Activated naive CD8-positive, alpha-beta T cell treated with anti-CD3 and anti-CD28 coated beads, Interleukin-2, amount 10 ng/mL, durations not matched to agents 7 days and 5 days (primary cell): ENCODE measurements at places on chromosomes 5 and 9. TPM values are rescaled to one million over a fixed set of nuclear protein-coding genes. Genes with fewer than 3 reads are reported as not detected.

PPIC gene
- not detected for total RNA-seq

ADAMTS16 gene
- total RNA-seq, result not detected

CTNND2 gene
- total RNA-seq, result not detected

IL5 gene
- not detected for total RNA-seq

GRCh38 chr5:151075698-151076331 lies 5.0 kb downstream of the TNIP1 start:
- DNase-seq, result no peak
- no peak overlapping the region for H3K4me3 ChIP-seq
- H3K27me3 ChIP-seq, result no peaks in the 10 kb centered on the region
- H3K36me3 ChIP-seq, result peaks cover 43% of the 10 kb centered on the region
- peak overlapping the region; percentile 66 for H3K27ac ChIP-seq

FGF18 gene
- not detected for total RNA-seq

- H3K4me1 ChIP-seq, result peaks cover 6% of the 10 kb centered on the region
- DNase-seq, result peak; percentile 43
- no peaks in the 10 kb centered on the region for H3K36me3 ChIP-seq
- H3K4me3 ChIP-seq, result peak overlapping the region; percentile 66
- H3K27me3 ChIP-seq, result peaks cover 58% of the 10 kb centered on the region
Observed at GRCh38 chr9:109319626-109320241, 1.1 kb downstream of the EPB41L4B start.

- H3K4me1 ChIP-seq, result peaks cover 9% of the 10 kb centered on the region
- H3K27me3 ChIP-seq, result peaks cover 26% of the 10 kb centered on the region
- no peaks in the 10 kb centered on the region for H3K36me3 ChIP-seq
- no peak overlapping the region for H3K27ac ChIP-seq
- no peak overlapping the region for H3K4me3 ChIP-seq
- no peak for DNase-seq
Observed at GRCh38 chr9:109894473-109894872, 114.5 kb downstream of the PALM2AKAP2 start.

DNA sequence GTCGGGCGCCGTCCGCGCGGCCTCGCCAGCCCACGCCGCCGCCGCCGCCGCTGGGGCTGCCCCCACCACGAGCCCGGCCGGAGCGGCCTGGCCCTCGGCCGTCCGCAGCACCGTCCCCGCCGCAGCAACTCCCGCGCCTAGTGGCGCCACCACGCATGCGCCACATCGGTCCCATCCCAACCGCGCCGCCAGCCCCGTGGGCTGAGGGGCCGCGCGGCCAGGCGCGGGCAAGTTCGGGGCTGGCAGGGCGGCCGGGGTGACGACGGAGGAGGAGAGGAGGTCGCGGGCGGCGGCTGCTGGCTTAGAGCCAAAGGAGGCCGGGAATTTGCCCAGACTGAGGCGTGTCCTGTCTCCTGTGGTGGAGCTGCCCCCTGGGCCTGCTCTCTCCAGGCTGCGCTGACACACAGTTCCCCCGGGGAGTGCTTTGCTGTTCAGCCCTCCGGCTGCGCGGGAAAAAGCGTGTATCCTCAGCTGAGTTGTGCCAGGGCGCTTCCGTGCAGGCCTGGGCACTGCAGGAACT lies at the start of gene TUSC1:
Gene TUSC1, minus strand, starts transcription at position 298 of the 520 bp plus-strand sequence. Its CDS starts 132 bp downstream, at position 166.
- H3K27ac ChIP-seq, result no peak within 1 kb of the TSS
- H3K27me3 ChIP-seq, result peaks cover 21% of the 10 kb centered on the region
- H3K36me3 ChIP-seq, result no peaks in the 10 kb centered on the region

IL31RA gene
- total RNA-seq, result not detected

- no peak for DNase-seq
- H3K4me1 ChIP-seq, result peaks cover 24% of the 10 kb centered on the region
- no peaks in the 10 kb centered on the region for H3K27me3 ChIP-seq
- H3K36me3 ChIP-seq, result peaks cover 5% of the 10 kb centered on the region
- no peak overlapping the region for H3K4me3 ChIP-seq
- H3K27ac ChIP-seq, result no peak overlapping the region
Observed at GRCh38 chr5:59149271-59149670, 566.4 kb downstream of the RAB3C start.

DNA sequence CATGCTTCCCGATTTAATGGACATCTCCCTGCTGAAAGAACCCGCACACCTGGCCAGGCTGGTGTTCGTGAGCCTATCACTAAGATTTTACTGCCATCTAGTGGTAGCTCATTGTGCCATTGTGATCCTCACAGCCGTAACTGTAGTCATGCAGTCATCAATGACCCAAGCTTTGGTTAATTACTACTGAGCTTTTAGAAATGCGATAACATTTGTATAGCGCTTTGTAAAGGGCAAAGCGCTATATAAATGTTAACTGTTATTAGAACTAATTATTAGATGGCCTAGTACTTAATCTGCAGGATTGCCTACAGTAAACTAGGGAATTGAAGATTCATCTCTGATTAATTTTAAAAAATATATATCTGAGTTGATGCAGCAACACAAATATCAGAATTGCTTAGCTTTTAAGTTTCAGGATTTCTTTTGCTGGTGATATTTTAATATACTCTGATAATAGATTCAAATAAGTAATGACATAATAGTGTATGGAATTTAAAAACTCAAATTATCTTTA lies 90.2 kb downstream of the HACD4 start:
- H3K4me3 ChIP-seq, result peak overlapping the region; percentile 17
- no peaks in the 10 kb centered on the region for H3K27me3 ChIP-seq
- H3K4me1 ChIP-seq, result peaks cover 8% of the 10 kb centered on the region
- DNase-seq, result peak; percentile 41
- H3K36me3 ChIP-seq, result peaks cover 9% of the 10 kb centered on the region

SCGB3A2 gene
- total RNA-seq, result not detected

DNA sequence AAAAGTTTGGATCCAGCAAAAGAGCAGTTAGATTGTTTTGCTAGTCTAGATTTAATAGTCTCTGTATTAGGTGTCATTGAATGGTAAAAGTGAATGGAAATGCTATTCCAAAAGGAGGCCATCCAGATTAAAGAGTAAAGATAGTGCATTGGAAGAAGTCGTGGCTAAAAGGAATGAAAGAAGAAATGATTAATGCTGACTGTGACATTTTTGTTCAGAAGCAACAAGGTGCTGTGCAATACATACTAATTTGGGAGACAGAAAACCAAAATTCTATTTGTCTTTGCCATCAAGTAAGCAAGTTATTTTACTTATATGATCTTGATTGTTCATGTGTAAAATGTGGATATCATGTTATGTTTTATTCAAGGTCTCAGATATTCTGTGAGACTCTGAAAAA lies 85.1 kb downstream of the GPBP1 start:
- no peak overlapping the region for H3K4me3 ChIP-seq
- H3K36me3 ChIP-seq, result peaks cover 48% of the 10 kb centered on the region
- peaks cover 12% of the 10 kb centered on the region for H3K4me1 ChIP-seq
- DNase-seq, result no peak

DNA sequence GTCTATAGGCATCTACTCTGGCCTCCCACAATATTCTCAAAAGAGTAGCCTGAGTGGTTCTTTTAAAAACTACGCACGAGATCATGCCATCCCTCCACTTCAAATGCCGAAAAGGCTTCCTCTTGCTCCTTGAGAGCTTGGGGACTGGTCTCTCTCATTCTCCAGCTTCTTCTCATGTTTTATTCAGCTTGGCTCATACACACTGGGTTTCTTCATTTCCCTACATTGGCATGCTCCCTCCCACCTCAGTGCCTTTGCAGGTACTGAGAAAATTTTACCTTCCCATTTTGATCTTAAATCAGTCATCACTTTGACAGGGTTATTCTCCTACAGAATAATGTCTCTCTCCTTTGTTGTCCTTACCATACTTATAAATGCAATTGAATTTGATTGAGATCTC lies 20.4 kb downstream of the PRLR start:
- no peak for DNase-seq
- no peaks in the 10 kb centered on the region for H3K36me3 ChIP-seq
- H3K4me1 ChIP-seq, result no peaks in the 10 kb centered on the region
- H3K27me3 ChIP-seq, result peaks cover 8% of the 10 kb centered on the region

GRCh38 chr5:158027806-158028775 lies 169.1 kb upstream of the CLINT1 start:
- H3K27me3 ChIP-seq, result peaks cover 26% of the 10 kb centered on the region
- H3K27ac ChIP-seq, result no peak overlapping the region
- H3K36me3 ChIP-seq, result no peaks in the 10 kb centered on the region
- H3K4me3 ChIP-seq, result no peak overlapping the region
- no peaks in the 10 kb centered on the region for H3K4me1 ChIP-seq
- DNase-seq, result no peak

DNA sequence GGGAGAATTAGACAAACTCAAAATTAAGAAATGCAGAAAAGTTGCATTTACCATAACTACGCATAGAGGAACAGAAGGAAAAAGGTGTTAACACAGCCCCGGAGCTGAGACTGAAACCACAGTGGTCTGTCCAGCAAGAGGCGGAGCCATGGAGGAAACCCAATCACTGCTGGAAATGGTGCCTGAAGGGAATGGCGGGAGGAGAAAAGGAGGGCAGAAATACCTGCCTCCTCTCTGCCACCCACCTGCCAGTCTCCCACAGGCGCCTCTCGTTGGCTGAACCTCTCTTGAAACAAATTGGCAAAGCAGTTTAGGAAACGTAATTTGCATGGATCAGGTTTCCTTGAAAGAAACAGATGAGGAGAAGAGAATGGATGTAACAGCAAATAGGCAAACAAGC lies 9.7 kb upstream of the PRKACG start:
- H3K27me3 ChIP-seq, result peaks cover 8% of the 10 kb centered on the region
- H3K4me3 ChIP-seq, result no peak overlapping the region
- peaks cover 35% of the 10 kb centered on the region for H3K4me1 ChIP-seq
- DNase-seq, result no peak

- no peak for DNase-seq
- no peaks in the 10 kb centered on the region for H3K36me3 ChIP-seq
- peak overlapping the region; percentile 11 for H3K4me3 ChIP-seq
- H3K27ac ChIP-seq, result no peak overlapping the region
- H3K27me3 ChIP-seq, result peaks cover 74% of the 10 kb centered on the region
- H3K4me1 ChIP-seq, result peaks cover 7% of the 10 kb centered on the region
Observed at GRCh38 chr5:140042393-140042642, 781 bp downstream of the NRG2 start.

RGS3 gene
- 65.5 TPM for total RNA-seq

- peak overlapping the region; percentile 80 for H3K27ac ChIP-seq
- no peak for DNase-seq
Observed at GRCh38 chr5:172107571-172107970, 80.5 kb downstream of the STK10 start.

- DNase-seq, result peak; percentile 22
- H3K27ac ChIP-seq, result no peak overlapping the region
- H3K4me1 ChIP-seq, result peaks cover 7% of the 10 kb centered on the region
- no peak overlapping the region for H3K4me3 ChIP-seq
- no peaks in the 10 kb centered on the region for H3K27me3 ChIP-seq
- H3K36me3 ChIP-seq, result no peaks in the 10 kb centered on the region
Observed at GRCh38 chr5:1511651-1512540, 11.9 kb downstream of the LPCAT1 start.

- H3K27ac ChIP-seq, result no peak overlapping the region
- H3K27me3 ChIP-seq, result peaks cover 1% of the 10 kb centered on the region
- DNase-seq, result no peak
- H3K4me1 ChIP-seq, result peaks cover 16% of the 10 kb centered on the region
- H3K36me3 ChIP-seq, result peaks cover 3% of the 10 kb centered on the region
- no peak overlapping the region for H3K4me3 ChIP-seq
Observed at GRCh38 chr9:5587024-5587423, 41.9 kb upstream of the RIC1 start.

JAKMIP2 gene
- total RNA-seq, result 4.5 TPM

- H3K4me1 ChIP-seq, result no peaks in the 10 kb centered on the region
- H3K27ac ChIP-seq, result no peak overlapping the region
- H3K36me3 ChIP-seq, result no peaks in the 10 kb centered on the region
- no peak for DNase-seq
Observed at GRCh38 chr9:76323490-76323889, 70.7 kb downstream of the RFK start.

DNA sequence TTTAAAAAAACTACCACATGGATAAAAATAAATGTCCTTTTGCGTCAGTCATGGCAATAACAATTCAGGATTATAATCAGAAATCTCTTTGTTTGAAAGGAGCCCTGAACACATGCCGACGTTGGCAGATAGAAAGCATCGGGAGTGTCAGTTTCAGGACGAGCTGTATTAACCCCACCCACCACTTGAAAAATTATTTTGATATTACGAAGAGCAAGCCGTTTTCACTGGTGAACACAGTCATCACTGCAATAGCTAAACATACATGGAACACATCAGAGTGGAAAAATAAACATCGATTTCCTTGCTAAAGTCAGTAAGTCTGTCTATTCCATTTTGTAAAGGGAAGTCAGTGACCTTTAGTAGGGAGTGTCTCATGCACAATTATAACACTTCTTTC lies 266.4 kb upstream of the FBXL7 start:
- peaks cover 2% of the 10 kb centered on the region for H3K4me1 ChIP-seq
- DNase-seq, result no peak
- no peaks in the 10 kb centered on the region for H3K36me3 ChIP-seq
- H3K4me3 ChIP-seq, result no peak overlapping the region
- H3K27ac ChIP-seq, result no peak overlapping the region

LCN1 gene
- not detected for total RNA-seq

- H3K4me3 ChIP-seq, result peak overlapping the region; percentile 64
- H3K27me3 ChIP-seq, result peaks cover 40% of the 10 kb centered on the region
- H3K27ac ChIP-seq, result no peak overlapping the region
Observed at GRCh38 chr5:129460936-129461710, 1.0 kb downstream of the ADAMTS19 start.

GRCh38 chr9:31519424-31519823 lies 865.0 kb upstream of the ACO1 start:
- DNase-seq, result no peak
- no peaks in the 10 kb centered on the region for H3K4me1 ChIP-seq
- H3K27ac ChIP-seq, result no peak overlapping the region
- H3K4me3 ChIP-seq, result no peak overlapping the region
- no peaks in the 10 kb centered on the region for H3K27me3 ChIP-seq

DNA sequence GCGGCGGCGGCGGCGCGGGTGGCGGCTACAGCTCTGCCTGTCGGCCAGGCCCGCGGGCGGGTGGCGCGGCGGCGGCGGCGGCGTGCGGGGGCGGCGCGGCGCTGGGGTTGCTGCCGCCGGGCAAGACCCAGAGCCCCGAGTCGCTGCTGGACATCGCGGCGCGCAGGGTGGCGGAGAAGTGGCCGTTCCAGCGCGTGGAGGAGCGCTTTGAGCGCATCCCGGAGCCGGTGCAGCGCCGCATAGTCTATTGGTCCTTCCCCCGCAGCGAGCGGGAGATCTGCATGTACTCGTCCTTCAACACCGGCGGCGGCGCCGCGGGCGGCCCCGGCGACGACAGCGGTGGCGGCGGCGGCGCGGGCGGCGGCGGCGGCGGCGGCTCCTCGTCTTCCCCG lies 296 bp downstream of the ZSWIM6 start:
- H3K27me3 ChIP-seq, result peaks cover 45% of the 10 kb centered on the region
- peaks cover 33% of the 10 kb centered on the region for H3K4me1 ChIP-seq
- peak overlapping the region; percentile 94 for H3K27ac ChIP-seq
- peak overlapping the region; percentile 90 for H3K4me3 ChIP-seq
- H3K36me3 ChIP-seq, result peaks cover 7% of the 10 kb centered on the region
